ENCODE measurements at places on chromosomes 5 and 9.
A peak's percentile ranks its signal among the peaks of the same experiment; 100 is the strongest.

DNA sequence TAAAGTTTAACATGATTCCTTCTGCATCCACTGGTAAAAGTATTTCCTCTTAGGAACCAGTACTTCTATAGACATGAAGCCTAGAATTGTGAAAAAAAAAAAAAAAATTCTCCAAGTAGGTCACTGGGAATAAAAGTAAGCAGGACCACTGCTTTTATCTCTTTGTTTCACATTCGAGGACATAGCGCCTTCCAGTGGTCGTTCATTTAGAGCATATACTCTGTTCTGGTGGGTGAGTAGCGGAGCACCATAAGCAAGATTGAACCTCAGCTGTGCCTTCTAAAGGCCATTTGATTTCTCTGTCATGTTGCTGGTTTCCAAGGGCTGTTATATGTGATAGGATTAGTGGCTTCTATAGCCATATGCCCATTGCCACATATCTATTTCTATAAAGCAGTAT lies 393.1 kb downstream of the TMEM232 start:
- DNase-seq, result peak; percentile 72

GRCh38 chr9:93346231-93347112 lies 105.0 kb upstream of the FAM120A start:
- DNase-seq, result peak; percentile 3

GRCh38 chr5:115577741-115578140 lies 24.5 kb downstream of the TICAM2 start:
- no peak for DNase-seq

GRCh38 chr5:93078082-93079038 lies 502.7 kb downstream of the NR2F1-AS1 start:
- peak; percentile 85 for DNase-seq

- no peak for DNase-seq
Observed at GRCh38 chr9:1366276-1366675, 316.1 kb downstream of the DMRT2 start.

DNA sequence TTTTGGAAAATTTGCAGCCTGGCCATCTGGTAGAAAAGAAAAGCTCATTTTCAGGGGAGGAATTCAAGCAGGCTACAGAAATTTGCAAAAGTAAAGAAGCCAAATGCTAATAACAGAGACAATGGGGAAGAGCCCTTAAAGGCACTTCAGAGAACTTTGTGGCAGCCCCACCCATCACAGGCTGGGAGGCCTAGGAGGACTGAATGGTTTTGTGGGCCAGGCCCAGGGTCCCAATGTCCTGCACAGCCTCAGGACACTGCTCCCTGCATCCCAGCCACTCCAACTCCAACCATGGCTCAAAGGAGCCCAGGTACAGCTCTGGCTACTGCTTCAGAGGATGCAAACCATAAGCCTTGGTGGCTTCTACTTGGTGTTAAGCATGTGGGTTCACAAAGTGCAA lies 44.3 kb downstream of the PTPDC1 start:
- no peak for DNase-seq

- no peak for DNase-seq
Observed at GRCh38 chr9:89350988-89351557, 32.8 kb downstream of the SECISBP2 start.

DNA sequence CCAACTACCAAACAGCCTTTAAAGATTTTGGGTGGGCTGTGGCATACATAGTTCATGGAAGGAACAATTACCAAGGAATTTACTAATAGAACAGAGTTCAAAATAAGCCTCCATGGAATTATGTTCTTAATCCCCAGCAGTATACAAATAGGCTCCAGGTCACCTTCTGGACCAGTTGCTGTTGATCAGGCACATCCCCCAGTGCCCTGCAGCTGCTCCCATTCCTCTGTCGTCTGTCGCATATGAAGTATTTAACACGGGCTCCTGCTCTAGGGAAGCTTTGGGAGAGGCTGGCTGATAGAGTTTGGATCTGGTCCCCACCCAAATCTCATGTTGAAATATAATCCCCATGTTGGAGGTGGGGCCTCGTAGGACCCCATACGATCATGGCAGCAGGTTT lies 17.8 kb downstream of the SHC3 start:
- no peak for DNase-seq

DNA sequence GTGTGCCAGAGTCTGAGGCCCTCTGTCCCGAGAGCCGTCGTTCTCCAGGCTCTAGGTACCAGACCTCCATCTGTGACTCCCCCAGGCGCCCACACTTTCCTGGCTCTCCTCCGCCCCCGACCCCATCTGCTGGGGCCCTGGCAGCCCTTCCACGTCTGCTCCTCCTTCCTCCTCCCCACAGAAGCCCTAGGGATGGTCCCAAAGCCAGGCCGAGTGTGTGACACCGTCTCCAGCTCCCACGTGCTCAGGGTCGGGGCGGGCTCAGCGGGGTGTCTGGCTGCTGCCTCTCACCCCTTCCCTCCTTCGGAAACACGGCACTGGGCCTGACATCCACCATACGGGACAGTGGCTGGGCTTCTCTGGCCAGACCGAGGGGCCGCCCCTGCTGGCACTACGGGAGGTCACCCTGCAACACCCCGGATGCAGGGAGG lies 20.5 kb upstream of the SLC6A19 start:
- no peak for DNase-seq

DNA sequence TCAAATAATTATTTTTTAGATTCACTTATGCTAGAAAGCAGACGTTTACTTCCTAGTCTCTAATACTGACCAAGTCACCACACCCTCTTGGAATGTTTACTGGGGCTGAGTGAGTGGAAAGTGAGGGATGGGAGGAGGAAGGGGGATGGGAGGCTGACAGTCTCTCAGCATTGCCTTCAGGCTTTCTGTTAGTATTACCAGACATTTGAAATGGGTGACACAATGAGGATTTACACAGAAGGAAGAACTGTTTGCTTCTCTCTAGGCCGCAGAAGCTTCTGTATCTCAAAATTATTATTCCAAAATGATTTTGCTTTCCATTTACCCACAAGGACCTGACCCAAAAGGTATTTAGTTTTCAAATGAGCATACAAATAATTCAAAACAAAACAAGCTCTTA lies 232.8 kb upstream of the ZNF608 start:
- DNase-seq, result peak; percentile 44

- no peak for DNase-seq
Observed at GRCh38 chr9:36025746-36026145, 11.0 kb upstream of the RECK start.

- DNase-seq, result no peak
Observed at GRCh38 chr5:160956051-160956450, 104.0 kb upstream of the ATP10B start.

GRCh38 chr9:70110194-70111041 lies 66.8 kb downstream of the MAMDC2 start:
- peak; percentile 41 for DNase-seq

DNA sequence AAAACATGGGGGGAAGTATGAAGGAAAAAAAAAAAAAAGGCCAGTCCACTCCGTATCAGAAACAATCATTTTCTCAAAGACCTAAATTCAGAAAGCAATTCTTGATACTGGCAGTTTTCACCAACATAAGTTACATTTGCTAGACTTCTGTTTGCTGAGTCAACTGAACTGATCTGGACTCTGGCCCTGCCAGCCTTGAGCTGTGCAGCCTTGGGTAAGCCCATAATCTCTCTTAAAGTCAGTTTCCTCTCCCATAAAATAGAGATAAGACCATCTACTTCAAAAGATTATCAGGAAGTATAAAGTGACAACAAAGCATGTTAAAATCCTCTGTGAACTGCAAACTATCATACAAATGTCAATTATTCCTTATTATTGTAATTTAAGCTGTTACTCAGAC lies 106.8 kb downstream of the MAPKAP1 start:
- DNase-seq, result peak; percentile 40

DNA sequence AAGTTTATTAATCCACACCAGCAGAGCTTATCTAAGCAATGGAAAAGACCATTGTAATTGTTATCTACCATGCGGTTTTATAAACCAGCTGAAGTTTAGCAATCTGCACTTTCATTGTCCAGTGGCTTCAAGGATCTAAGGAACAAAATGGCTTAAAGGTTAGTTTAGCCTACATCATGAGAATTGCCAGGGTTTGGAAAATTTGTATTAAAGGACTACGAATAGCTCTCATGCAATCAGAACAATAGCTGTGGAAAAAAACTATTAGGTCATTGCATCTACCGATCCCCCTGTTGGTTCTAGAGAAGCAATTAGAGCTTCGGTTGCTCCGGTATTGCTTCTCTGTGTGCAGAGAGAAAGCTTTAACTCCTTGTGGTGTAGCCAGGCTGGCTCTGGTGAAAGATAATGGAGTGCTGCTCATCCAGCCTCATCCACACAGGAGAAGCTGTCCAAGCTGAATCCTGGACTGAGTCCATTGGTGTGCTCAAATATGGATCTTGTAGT lies 86.3 kb upstream of the SLC12A2 start:
- peak; percentile 12 for DNase-seq

DNA sequence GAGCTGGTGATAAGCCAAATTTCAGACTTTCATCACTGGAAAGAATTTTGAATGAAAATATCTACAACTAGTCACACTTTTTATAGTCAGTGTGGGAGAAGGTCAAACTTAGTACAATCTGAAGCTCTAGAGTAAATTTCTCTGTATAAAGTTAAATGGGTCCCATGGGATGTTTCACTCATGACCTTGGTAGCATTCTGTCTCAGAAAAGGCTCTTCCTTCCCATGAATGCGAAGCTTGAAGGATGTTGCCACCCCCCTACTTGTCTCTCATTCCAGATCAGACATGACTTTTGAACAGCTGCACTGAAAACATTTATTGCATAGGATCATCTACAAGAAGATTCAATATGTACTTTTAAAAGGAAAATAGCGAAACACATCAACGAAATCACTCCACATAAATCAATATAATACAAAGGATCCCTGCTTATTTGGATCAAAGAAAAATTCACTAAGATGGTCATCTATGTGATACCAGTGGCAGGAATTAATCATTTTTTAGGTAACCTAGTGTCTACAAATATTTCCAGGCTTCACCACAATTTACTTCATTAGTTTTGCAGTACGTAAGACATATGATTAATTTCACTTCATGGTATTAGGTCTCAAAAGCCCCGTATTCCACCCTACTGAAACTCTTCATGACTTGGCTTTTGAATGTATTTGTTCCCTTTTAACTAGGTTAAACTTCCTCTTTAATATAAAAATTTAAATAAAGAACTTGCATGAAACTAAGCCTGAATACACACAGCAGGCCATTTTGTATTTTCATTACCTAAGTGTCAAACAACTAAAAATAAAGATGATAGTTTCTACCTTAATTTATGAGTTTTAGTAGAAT lies 4.4 kb downstream of the ST8SIA4 start:
- DNase-seq, result no peak

DNA sequence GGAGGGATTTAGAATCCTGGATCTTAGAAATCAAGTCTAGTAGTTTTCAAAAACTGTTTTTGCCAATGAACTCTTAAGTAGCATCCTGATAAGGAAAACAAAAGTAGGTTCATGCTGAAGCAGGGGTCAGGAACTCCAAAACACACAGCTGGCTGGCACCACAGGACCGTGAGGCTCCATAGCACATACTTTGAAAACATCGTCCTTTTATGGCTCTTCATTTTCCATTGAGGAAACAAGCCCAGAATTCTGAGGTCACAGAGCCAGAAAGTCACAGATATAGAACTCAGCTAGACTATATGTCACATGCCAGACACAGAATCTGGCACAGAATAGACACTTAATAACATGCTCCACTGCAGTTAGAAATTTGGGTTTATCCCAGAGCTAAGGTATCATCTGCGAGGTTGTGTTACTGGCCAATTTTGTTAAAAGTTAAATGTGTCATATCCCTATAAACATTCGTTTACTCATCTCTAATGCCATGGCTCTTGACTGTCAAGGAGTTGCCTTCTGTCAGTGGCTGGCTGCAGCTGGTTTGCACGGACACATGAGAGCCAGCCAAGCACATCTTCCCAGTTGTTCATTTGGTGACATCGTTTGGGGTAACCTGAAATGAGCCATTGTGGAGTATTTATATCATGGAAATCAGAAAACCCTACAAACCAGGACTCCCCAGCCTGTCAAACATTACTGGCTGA lies 58.8 kb downstream of the FAM78A start:
- DNase-seq, result no peak

DNA sequence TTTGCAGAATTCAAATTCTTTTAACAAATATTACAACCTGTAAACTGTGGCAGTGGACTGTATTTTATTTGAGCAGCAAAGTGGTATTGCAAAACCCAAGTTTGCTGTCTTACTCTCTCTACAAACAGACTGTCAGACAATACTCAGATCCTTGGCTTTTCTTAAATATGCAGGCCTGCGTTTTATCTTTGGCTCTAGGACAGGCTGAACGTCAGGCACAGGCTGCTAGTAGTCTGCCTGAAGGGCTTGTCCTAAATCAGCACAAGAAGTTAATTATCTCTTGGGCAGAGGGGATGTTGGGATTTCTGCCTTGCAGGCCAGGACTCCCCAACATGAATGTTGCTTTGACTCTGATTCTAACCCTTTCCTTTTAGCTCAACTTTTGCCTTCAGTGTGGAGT lies 147.5 kb downstream of the SLIT3 start:
- peak; percentile 89 for DNase-seq

- DNase-seq, result peak; percentile 92
Observed at GRCh38 chr5:16740811-16741392, 124.1 kb upstream of the RETREG1 start.

- peak; percentile 86 for DNase-seq
Observed at GRCh38 chr5:44565902-44566301, 176.7 kb upstream of the FGF10 start.

- peak; percentile 44 for DNase-seq
Observed at GRCh38 chr9:97900103-97900737, 22.1 kb downstream of the TRMO start.

GRCh38 chr5:172715421-172715780 lies 55.6 kb downstream of the DUSP1 start:
- DNase-seq, result no peak

DNA sequence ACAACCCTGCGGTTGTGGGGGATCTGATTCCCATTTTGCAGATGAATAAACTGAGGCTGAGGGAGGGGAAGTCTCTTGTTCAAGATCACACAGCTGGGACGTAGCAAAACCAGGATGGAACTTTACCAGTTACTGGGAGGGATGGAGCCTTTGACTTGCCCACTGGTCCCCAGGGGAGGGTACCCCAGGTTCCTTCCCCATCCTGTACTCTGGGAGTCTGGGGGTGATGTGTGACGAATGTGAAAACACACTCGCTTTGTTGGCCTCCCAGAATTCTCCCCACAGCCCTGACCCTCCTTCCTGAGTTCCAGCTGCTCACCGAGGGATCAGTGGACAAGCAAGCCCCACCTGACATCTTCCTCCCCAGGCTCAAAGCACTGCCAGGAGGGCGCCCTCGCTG lies 135.1 kb downstream of the NSG2 start:
- DNase-seq, result no peak

DNA sequence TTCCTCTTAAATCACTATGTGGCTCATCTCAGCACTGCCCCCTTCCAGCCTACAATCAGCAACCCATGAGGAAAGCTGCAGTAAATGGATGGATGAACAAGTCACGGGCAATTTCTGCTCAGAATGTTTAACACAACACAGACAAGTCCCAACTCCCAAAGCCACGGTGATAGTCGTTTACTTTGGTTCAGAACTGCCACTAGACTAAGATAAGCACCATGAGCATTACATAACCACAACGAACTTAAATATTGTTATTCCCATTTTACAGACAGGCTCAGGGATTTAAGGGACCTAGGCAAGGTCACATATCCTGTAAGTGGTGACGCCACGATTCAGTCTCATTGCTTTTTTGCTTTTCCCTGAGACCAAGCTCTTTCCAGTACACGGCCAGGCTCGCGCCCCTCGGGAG lies 2.0 kb upstream of the SMIM27 start:
- DNase-seq, result peak; percentile 44

GRCh38 chr5:100448111-100448528 lies 87.1 kb upstream of the FAM174A start:
- DNase-seq, result no peak
